Fibroblast of villous mesenchyme (primary cell): ENCODE measurements at places on chromosomes 2 and 18.

DNA sequence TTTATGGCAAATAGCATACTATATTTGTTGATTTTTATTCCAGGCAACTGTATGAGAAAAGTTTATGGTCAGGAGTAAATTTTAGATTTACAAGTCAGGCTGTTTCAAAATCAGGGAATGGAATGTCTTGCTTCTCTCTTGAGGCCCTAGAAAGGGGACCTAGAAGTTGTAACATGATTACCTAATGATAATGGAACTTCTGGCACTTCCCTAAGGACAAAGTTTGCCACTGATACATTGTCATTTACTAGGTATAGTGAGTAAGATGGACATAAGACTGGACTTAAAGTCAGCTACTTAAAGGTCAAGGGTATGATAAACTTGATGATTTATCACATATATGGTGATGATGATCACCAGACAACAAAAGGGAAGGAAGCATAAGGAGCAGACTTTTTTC lies 103.3 kb upstream of the VRK2 start:
- peak; percentile 73 for DNase-seq

GRCh38 chr2:62383846-62384245 lies 122.1 kb downstream of the TMEM17 start:
- no peak for DNase-seq

- peak; percentile 85 for DNase-seq
These were observed 702 bp downstream of the LMAN1 start for GRCh38 chr18:59358414-59358711.

DNA sequence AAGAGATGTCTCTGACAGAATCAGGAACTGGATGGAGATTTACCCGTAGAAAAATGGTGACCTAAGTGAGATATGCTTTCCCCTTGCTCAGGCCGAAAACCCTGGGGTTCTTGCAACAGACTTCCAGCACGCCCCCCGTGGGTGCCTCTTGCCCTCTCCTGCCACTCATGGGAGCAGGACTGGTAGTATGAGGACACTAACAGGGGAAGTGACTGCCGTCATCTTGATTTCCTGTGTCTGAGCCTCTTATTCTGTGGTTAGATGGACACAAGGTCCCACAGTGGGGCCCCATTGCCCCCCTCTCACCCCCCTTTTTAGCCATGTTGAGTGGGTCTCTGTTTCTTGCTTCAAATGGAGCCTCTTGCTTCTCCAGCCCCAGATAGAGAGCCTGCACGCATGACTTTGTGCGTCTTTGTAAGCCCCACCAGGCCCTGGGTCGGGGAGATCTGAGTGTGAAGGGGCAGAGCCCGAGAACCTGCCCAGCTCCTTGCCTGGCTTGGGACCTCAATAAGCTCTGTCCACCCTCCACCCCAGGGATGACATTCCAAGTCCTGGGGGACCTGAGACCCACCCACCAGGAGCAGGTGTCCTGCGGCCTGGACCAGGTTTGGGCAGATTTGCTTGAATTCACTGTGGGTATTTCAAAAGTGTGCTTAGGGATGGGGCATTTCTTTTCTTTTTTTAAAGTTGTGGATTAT lies 12.6 kb downstream of the GNLY start:
- DNase-seq: no peak

DNA sequence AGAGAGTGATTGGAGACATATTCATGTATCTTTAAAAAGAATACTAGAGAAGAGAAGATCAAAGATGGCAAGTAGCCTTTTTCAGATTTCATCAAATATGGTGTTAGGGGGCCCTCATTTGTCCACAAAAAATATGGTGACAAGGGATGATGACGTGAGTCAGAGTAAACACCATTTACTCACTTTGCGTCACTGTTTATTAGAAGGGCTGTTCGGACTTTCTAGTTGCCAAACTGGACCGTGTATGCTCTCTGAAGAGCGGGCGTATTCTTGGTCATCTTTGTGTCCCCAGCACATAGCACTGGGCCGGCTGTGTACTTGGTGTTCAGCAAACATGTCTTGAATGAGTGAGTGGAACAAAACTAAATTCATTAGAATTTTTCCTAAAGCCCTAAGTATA lies 37.5 kb downstream of the TTC39C start:
- peak; percentile 11 for DNase-seq

- DNase-seq: no peak
These were observed 39.0 kb downstream of the FER1L5 start for GRCh38 chr2:96681540-96681939.

- no peak for DNase-seq
These were observed 19.8 kb upstream of the MARCHF4 start for GRCh38 chr2:216392018-216392562.

GRCh38 chr2:190875891-190876290 lies 4.7 kb upstream of the GLS start:
- DNase-seq: no peak
